Epithelial cell of prostate (primary cell): ENCODE measurements at places on chromosomes 6 and 20.

- DNase-seq = no peak
Measured at GRCh38 chr20:50563133-50563944, 53.2 kb downstream of the PTPN1 start.

GRCh38 chr6:120056085-120056484 lies 706.5 kb upstream of the MAN1A1 start:
- no peak for DNase-seq

- no peak for DNase-seq
Measured at GRCh38 chr20:34624629-34625028, 52.3 kb downstream of the PIGU start.

DNA sequence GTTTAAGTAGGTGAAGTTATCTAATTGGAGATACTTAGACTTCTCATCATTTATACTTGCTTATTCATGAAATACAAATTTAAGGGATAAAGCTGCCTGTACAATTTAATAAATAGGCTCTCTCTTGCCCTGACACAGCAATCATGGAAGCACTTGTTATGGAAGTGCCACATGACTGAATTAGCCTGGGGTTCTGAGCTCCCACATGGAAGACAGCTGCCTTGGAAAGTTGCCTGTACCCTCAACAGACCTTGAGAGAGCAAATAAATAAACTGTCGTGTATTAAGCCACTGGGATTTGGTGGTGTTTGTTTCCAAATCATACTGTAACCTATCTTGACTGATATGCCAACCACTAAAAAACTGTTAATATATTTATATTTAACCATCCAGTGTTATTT lies 87.0 kb upstream of the RSPO3 start:
- DNase-seq = no peak

DNA sequence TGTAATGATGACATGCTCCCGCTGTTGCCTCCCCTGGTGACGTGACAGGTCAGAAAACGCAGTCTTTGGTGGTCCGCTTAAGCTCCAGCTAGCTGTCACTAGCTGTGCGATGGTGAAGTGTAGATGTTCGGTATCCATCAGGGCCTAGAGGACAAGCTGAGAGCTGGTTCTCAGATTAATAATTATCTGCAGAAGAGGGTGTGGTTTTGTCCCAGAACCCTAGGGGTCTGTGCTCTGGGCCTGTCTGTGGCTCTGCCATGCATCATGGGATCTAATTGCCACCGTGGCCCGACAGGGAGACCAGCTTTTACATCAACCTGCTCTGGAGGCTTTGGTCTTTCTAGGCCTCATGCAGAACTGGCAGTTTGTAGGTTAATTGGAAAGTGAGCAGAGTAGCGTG lies 34.1 kb downstream of the ERMARD start:
- DNase-seq = no peak

GRCh38 chr6:20313051-20313450 lies 88.6 kb upstream of the E2F3 start:
- no peak for DNase-seq
